Transverse colon (tissue), 4 donors: ENCODE measurements at places on chromosomes 3 and 15. TPM values are rescaled to one million over a fixed set of nuclear protein-coding genes. Genes with fewer than 3 reads are reported as not detected.

- no peak overlapping the region for H3K27ac ChIP-seq
- H3K4me1 ChIP-seq = no peaks in the 10 kb centered on the region
- H3K4me3 ChIP-seq = no peak overlapping the region
- no peak for DNase-seq
- H3K36me3 ChIP-seq = no peaks in the 10 kb centered on the region
Measured at GRCh38 chr3:2927259-2927658, 182.9 kb downstream of the IL5RA start.

KCNMB2 gene
- not detected for total RNA-seq

DNA sequence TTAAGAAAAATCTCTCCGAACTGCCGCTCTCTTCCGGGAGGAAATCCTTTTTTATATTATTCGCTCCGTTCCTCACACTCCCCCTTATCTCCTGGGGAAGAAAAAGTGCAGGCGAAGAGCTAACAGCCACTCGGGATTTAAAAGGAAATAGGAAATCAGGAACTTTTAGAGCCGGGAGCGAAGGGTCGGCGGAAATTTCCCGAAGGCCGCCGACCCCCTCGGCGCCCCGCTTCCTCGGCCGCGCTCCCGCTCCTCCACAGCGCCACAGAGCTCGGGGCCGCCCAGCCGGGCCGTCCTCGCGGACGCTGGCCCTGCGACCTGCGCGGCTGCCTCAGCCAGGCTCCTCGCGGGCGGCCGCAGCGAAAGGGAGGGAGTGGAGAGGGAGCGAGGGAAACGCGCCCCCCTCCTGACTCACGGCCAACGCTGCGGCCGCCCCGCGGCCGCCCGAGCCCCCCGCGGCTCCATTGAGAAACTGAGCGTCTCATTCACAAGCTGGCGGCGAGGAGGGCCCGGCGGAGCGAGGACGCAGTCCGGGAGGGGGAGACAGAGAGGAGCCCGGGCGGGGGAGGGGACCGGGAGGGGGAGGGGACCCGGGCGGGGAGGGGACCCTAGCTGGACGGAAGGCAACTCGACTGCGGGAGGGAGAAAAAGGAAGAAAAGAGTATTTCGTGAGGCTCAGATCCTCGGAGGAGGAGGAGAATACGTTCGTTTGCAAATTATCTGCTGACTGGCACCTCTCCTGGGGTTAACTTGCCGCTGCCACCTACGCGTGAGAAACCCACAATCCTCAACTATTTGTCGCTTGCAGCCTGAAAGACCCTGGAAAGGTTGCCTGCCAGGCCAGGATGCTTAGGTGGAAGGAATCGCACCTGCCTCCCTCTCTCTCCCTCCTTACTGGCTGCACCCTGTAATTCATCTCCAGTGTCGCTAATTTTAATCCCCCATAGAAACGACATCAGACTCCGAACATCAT lies at the start of gene PTPN9:
TSS of gene PTPN9 (minus strand) at position 368 of the 973 bp plus-strand sequence. CDS start 539 bp downstream, outside the sequence.
- no peaks in the 10 kb centered on the region for H3K36me3 ChIP-seq
- H3K27ac ChIP-seq = peak within 1 kb of the TSS; percentile 96
- DNase-seq = peak; percentile 85
- no peaks in the 10 kb centered on the region for H3K4me1 ChIP-seq

DNA sequence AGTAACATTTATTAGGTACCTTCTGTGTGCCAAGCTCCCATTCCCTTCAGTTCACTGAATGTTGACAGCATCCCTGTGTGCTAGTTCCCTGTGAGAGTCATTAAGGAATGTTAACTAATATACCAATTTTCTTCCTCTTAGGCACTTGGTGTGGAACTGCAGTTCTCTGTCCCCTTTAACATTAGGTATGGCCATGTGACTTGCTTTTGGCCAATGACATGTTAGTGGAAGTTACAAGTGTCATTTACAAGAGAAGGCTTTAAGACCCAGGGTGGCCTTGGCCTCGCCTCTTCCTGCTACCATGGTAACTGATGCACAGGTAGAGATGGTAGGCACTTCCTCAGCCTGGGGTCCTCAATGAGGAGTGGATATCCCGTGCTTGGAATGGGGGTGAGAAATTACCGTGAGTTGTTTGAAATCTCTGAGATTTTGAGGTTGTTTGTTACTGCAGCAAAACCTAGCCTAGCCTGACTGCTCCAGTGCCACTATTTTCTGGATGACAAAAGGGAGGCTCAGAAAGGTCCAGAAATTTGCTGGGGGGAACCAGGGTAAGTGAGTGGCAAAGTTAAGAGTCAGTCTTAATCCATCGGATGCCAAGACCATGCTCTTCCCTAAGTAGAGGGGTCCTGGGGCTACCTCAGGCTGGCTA lies 21.2 kb upstream of the LINGO1 start:
- H3K27ac ChIP-seq = no peak overlapping the region
- DNase-seq = no peak
- H3K36me3 ChIP-seq = no peaks in the 10 kb centered on the region
- no peaks in the 10 kb centered on the region for H3K27me3 ChIP-seq
- H3K4me3 ChIP-seq = no peak overlapping the region

GRCh38 chr15:77706482-77707244 lies 74.0 kb upstream of the LINGO1 start:
- H3K4me1 ChIP-seq = no peaks in the 10 kb centered on the region
- H3K27ac ChIP-seq = no peak overlapping the region
- no peak for DNase-seq

ACTC1 gene
- not detected for total RNA-seq

DNA sequence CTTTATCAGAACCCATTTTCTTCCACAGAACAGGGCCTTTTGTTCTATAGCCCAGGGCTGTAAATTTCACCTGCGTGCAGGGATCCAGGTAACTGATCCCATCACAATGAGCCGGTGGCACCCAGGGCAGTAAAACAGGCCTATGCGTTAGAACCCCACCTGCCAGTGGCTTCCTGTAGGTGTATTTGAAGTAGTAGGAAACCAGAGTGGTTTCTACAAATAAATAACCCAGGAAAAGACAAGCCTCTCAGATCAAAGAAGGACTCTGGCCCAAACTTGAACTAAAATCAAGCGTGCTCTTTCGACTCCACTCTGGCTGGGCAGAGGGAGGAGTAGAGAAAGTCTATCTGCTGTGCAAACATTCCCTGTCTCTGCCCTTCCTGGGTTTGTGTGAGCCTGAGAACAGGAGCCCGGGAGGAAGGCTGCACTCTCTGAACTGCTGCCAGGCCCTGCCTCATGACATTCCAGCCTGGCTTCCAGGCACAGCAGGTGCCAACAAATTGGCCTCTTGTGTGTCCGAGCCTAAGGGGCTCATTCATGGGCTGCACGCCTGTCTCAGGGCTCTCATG lies 77.7 kb downstream of the CEMIP start:
- H3K4me3 ChIP-seq = no peak overlapping the region
- peaks cover 26% of the 10 kb centered on the region for H3K4me1 ChIP-seq
- H3K27me3 ChIP-seq = no peaks in the 10 kb centered on the region
- H3K36me3 ChIP-seq = no peaks in the 10 kb centered on the region
- DNase-seq = peak; percentile 73

CCR3 gene
- not detected for total RNA-seq

ABI3BP gene
- total RNA-seq = 7.9 TPM

- H3K27me3 ChIP-seq = no peaks in the 10 kb centered on the region
- peak overlapping the region; percentile 90 for H3K27ac ChIP-seq
- peak; percentile 94 for DNase-seq
- no peak overlapping the region for H3K4me3 ChIP-seq
- peaks cover 42% of the 10 kb centered on the region for H3K4me1 ChIP-seq
Measured at GRCh38 chr3:184320104-184320445, 5.7 kb downstream of the EIF4G1 start.

DNA sequence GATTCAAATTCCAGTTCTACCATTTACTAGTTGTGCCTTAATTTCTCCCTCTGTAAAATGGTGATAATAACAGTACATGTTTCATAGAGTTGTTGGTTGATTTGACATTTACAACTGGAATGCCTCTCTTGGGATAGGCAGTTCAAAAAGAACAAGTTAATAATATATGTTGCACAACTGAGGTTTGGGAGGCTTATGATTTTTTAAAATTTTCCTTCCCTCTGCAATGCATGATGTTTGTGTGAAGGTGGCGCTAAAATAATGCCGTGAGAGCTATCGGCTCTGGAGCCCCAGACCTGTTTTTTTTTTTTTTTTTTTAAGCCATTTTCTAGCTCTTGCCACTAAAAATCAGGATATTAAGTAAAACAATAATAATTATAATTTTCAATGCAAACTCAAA lies 18.6 kb downstream of the DNAJB11 start:
- no peaks in the 10 kb centered on the region for H3K4me1 ChIP-seq
- no peak overlapping the region for H3K4me3 ChIP-seq
- DNase-seq = no peak
- no peaks in the 10 kb centered on the region for H3K36me3 ChIP-seq
- no peaks in the 10 kb centered on the region for H3K27me3 ChIP-seq
- no peak overlapping the region for H3K27ac ChIP-seq

DNA sequence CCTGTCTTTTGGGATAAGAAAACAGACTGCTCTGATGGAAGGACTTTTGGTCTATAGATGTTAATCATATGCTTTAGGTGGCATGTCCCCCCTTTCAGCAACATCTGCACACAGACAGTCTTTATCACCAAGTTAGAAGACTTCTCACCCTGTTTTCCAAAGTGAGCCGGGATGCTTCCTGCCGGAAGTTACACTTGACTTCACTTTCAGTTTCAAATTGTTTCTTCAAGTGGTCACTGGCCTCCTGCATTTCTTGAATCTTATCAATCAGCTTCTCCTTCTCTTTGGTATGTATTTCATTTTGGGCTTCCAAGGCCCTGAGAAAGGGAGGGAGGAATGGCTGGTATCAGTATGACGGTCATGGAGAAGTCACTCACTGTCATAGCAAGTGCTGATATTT lies 27.2 kb upstream of the GNB5 start:
- H3K27ac ChIP-seq = no peak overlapping the region
- peaks cover 14% of the 10 kb centered on the region for H3K36me3 ChIP-seq
- no peaks in the 10 kb centered on the region for H3K4me1 ChIP-seq
- no peaks in the 10 kb centered on the region for H3K27me3 ChIP-seq
- H3K4me3 ChIP-seq = no peak overlapping the region

DNA sequence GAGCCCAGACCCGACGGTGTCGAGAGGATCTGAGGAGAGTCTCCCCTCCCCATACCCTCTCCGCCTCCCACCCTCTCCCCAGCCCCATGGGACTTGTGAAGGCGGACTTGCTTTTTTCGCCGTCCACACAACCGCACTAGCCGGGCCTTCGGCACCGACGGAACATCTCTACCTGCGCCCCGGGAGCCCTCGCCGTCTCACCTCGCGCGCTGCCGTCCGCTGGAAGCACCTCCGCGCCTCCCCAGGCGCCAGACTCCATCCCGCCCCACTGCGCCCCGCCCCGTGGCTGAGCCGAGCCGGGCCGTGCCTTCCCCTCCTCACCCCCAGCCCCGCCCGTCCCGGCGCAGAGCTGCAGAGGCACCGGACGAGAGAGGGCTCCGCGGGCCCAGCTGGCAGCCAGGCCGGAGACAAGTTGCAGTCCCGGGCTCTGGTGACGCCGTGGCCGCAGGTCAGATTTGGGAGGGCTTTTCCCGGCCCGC lies at the start of the genes DUOX1 and DUOXA1:
TSS of gene DUOX1 (plus strand) at position 344 of the 479 bp plus-strand sequence. CDS start 1,973 bp downstream, outside the sequence.
TSS of gene DUOXA1 (minus strand) at position 229 of the 479 bp plus-strand sequence. CDS start 6,865 bp downstream, outside the sequence.
- peaks cover 80% of the 10 kb centered on the region for H3K27me3 ChIP-seq
- H3K4me1 ChIP-seq = peaks cover 14% of the 10 kb centered on the region
- H3K36me3 ChIP-seq = no peaks in the 10 kb centered on the region
- peak; percentile 63 for DNase-seq
- no peak within 1 kb of the TSS for H3K27ac ChIP-seq

DNA sequence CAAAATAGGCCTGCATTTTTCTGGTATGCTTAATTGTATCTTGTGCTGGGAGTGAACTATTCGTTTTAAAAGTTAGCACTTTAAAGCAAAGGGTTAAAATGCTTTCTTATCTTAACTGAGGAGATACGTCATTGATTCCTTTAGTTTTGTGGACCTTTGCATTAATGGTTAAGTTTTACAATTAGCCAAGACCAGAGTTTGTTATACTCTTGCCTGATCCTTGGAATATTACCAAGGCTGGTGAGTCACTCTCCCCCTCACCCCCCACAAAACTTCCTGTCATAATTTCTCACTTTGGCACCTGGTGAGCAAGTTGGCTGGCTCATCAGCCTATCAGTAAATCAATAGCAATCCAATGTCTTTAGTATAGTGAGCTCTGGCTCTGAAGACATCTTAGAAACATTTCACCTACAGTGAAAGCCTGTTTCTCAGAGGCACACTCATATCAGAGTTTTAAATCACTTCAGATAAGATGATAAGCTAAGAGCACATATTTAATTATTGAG lies 26.7 kb downstream of the SLC2A2 start:
- H3K4me1 ChIP-seq = no peaks in the 10 kb centered on the region
- no peak overlapping the region for H3K27ac ChIP-seq
- no peak overlapping the region for H3K4me3 ChIP-seq
- no peaks in the 10 kb centered on the region for H3K36me3 ChIP-seq

TTLL3 gene
- 73.4 TPM for total RNA-seq

GRCh38 chr15:53351373-53351772 lies 408.1 kb downstream of the WDR72 start:
- no peak overlapping the region for H3K4me3 ChIP-seq
- H3K36me3 ChIP-seq = no peaks in the 10 kb centered on the region
- no peaks in the 10 kb centered on the region for H3K27me3 ChIP-seq
- DNase-seq = no peak
- H3K4me1 ChIP-seq = no peaks in the 10 kb centered on the region
- H3K27ac ChIP-seq = no peak overlapping the region

PLSCR5 gene
- total RNA-seq = not detected

CDC25A gene
- total RNA-seq = 5.2 TPM

DNA sequence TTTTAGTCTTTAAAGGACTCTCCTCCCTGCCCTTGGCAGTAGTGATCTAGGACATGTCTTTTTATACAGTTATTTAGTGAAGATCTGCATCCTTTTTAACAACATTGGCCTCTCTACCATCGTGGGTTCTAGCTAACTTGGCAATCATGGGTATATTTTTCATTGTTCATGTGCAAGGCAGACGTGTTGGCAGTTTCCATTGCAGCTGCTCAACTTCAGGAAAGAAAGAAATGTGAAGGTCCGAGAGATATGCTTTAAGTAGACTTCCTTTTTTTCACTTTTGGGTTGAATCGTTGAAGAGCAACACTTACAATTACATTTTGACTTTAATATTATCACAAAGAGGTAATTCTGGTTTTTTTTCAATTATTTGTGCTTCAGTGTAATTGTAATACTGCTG lies 172.6 kb downstream of the SATB1 start:
- no peak overlapping the region for H3K4me3 ChIP-seq

DNA sequence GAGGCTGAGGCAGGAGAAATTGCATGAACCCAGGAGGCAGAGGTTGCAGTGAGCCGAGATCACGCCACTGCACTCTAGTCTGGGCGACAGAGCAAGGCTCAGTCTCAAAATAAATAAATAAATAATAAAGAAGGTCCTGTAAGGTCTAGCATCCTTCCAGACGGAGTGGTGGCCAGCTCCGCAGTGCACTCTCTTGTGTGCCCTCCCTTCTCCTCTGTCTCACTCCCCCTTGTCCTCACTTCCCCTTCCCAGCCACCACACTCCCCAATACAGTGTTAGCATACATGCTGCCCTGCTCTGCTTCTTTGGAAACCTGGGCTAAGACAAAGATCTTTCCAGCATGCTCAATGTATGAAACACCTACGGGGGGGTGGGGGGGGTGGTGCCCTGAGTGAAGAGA lies 3.4 kb upstream of the CLN6 start:
- H3K4me1 ChIP-seq = peaks cover 40% of the 10 kb centered on the region

SLC2A2 gene
- not detected for total RNA-seq
